ENCODE measurements at places on chromosomes 11 and 22. TPM values are rescaled to one million over a fixed set of nuclear protein-coding genes. Genes with fewer than 3 reads are reported as not detected.

The APOA4 gene
- not detected for total RNA-seq

The FAT3 gene
- not detected for total RNA-seq

The C22orf31 gene
- not detected for total RNA-seq

The LRRC56 gene
- 1.3 TPM for total RNA-seq
